ENCODE measurements at places on chromosomes 16 and 17. TPM values are rescaled to one million over a fixed set of nuclear protein-coding genes. Genes with fewer than 3 reads are reported as not detected.

Gene TERB1
- polyA plus RNA-seq, result 13.3 TPM

- DNase-seq, result no peak
Measured at GRCh38 chr17:41334385-41335305, 16.0 kb downstream of the KRT33A start.

- no peak for DNase-seq
Measured at GRCh38 chr16:12160249-12160648, 183.7 kb downstream of the SNX29 start.

DNA sequence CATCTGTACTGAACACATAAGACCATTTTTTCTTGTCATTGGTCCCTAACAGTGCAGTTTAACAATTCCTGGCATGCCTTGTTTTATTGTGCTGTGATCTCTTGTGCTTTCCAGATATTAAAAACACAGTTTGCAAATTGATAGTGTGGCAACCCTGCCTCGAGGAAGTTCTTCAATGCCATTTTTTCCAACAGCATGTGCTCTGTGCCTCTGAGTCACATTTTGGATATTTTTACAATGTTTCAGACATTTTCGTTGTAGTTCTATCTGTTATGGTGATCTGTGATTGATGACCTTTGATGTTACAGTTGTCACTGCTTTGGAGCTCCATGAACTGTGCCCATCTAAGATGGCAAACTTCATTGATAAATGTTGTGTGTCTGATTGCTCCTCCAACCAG lies 66.2 kb downstream of the GOSR1 start:
- DNase-seq, result no peak

DNA sequence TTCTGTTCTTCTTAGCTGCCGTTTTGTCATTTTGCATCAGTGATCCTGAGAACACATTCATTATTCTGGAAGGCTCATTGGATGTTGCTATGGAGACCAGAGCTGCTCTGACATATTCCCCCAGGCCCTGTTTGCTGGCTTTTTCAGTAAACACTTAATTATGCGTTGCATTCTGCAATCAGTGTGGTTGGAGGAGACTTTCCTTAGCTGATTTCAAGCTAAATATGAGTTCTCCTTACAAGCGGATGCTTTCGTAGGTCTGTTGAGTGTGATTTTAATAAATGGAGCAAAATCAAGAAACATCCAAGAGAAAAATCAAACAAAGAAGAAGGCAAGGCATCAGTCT lies 38.2 kb upstream of the NUDT7 start:
- no peak for DNase-seq

GRCh38 chr17:32658470-32659418 lies 172.0 kb downstream of the CDK5R1 start:
- no peak for DNase-seq

DNA sequence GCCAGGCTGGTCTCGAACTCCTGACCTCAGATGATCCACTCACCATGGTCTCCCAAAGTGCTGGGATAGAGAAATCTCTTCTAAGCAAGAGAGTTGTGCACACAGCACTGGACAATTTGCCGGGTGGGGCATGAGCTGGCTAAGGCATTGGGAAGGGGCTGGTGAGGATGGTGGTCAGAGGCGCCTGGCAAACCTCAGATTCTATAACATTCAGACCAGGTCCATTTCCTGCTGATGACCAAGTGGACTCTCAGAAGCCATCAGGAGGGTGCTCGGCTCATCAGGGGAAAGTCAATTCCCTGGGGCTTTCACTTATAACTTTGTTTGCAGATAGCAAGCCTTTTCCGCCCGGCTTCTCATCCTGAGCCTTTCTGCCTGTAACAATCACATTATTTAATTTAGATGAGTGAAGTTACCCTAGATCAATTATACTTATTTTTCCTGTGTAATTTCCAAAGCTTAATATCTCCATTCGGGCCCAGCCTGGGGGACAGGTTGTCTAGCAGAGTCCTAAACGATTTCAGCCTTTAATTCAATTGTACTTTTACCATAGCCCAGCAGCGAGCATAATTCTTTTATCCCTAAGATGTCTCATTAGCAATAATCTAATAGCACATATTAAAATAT lies 15.0 kb upstream of the SLC6A2 start:
- DNase-seq, result no peak

Gene OR2C1
- polyA plus RNA-seq, result 0.30 TPM

DNA sequence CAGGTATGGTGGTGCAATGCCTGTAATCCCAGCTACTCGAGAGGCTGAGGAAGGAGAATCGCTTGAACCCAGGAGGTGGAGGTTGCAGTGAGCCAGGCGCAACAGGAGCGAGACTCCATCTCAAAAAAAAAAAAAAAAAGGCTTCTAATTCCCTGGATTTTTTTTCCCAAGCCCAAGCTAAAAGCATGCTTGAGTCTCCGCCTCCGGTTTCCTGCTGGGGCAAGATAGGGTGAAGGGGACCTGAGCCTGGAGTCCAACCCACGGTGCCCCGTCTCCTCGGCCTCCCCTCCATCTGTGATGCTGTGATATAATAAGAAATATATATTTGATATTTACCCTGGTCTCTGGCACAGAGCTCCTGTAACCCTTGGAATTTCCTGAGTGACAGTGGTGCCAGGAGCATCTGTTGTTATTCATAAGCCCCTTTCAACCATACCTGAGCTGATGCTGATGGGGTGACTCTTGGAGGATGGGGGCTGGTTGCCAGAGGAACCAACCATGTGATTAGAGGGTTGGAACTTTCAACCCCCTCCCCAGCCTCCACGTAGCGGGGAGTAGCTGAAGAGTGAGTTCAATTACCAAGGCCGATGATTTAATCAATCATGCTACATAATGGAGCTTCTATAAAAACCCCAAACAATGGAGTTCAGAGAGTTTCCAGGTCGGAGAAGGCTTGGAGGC lies 12.8 kb upstream of the TNK1 start:
- DNase-seq, result no peak

Gene TPSD1
- 1.1 TPM for polyA plus RNA-seq

- no peak for DNase-seq
Measured at GRCh38 chr16:19913340-19913645, 28.6 kb upstream of the GPRC5B start.

GRCh38 chr16:27719106-27719445 lies 169.1 kb downstream of the KATNIP start:
- DNase-seq, result no peak

Gene B4GALNT2
- 0.69 TPM for polyA plus RNA-seq
